ENCODE measurements at places on chromosomes 5 and 9. TPM values are rescaled to one million over a fixed set of nuclear protein-coding genes. Genes with fewer than 3 reads are reported as not detected.
A peak's percentile ranks its signal among the peaks of the same experiment; 100 is the strongest.

GRCh38 chr9:34496149-34496712 lies 26.6 kb downstream of the ENHO start:
- DNase-seq: peak; percentile 95

DNA sequence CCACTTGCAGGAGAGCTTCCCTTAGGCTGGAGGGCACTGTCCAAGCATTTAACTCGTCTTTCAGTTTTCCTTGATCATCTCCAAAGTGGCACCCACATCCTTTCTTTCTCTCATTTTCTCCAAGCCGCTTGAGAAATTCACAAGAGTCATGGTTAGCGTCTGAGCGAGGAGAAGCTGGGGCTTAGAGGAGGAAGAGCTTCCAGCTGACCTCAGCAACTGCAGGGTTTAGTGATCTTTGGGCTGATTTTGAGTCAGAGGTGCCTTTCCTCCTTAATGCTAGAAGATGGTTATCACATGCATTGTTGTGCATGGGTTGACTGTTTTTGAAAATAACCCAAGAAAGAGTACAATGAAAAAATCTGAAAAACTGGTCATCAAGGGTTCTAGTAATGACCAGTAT lies 134.7 kb downstream of the GADD45G start:
- DNase-seq: no peak

GRCh38 chr9:84478996-84479395 lies 138.4 kb upstream of the SLC28A3 start:
- DNase-seq: no peak

GRCh38 chr9:71552480-71552879 lies 215.8 kb downstream of the CEMIP2 start:
- no peak for DNase-seq

DNA sequence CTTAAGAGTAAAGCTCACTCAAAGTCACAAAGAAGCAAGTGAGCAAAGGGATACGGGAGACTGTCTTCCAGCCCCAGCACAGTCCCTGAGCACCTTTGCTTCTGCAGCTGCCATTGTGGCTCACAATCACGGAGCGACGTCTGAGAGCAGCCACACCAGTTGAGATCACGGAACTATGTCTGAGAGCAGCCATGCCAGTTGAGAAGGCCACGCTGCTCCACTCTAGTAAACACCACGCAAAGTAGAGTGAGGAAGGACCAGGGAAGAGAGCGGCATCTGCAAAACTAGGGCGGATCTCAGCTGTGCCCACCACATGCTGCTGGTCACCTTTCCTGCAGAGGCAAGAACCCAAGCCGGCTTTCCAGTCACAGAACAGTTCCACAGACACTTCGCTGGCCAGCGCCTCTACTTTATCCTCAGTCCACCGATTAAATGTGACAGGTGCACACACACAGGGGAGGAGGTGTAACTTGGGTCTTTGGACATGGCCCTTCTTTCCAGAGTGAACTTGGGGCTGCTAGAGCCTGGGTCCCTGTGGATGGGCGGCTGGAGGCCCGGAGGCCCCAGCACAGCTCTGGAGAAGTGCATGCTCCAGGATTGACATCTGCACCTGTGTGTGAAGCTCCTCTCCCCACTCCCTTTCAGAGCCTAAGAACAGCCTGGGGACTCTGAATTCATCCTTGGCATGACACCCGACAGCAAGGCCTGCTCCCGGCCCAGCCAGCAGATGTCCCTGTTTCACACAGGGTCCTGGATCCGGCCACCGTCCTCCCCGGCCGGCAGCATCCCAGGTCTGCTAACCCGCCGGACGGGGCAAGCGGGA lies 324.9 kb upstream of the IRX4 start:
- DNase-seq: no peak

- DNase-seq: no peak
These were observed 49.5 kb downstream of the SEMA4D start for GRCh38 chr9:89448381-89448780.

GRCh38 chr9:134352247-134352933 lies 26.1 kb downstream of the RXRA start:
- DNase-seq: no peak

- DNase-seq: no peak
These were observed 176.0 kb upstream of the TLE4 start for GRCh38 chr9:79395755-79396154.

- DNase-seq: no peak
These were observed 45.2 kb upstream of the FAM240B start for GRCh38 chr9:38765101-38765500.

- DNase-seq: no peak
These were observed 8.5 kb upstream of the ACSL6 start for GRCh38 chr5:132019857-132020555.

DNA sequence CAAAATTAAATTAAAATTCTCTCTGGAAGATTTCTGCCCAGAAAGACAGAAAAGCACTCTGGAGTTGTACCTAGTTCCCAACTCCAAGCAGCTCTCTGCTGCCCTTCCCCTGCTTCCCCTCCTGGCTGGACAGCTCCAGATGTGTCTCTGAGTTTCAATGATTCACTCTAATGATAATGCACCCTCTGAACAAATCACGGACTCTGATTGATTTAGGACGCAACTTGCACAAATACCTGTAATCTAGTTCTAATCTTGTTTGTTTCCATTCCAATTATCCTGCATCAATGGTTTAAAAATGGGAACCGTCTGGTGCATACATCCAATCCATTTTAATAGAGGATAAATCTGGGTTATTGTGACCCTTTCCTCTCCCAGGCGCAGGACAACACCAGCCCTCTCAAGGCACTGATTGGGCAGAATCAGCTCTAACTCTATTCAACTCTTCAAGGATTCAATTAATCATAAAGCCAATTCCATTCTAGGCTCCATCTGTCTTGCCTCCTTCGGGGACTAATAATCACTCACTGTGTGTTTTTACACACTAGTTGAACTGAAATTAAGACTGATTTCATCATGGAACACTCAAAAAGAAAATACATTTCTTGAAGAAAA lies 111.2 kb upstream of the LRRTM2 start:
- DNase-seq: no peak

- DNase-seq: no peak
These were observed 576.4 kb upstream of the SGCD start for GRCh38 chr5:155750571-155750970.

DNA sequence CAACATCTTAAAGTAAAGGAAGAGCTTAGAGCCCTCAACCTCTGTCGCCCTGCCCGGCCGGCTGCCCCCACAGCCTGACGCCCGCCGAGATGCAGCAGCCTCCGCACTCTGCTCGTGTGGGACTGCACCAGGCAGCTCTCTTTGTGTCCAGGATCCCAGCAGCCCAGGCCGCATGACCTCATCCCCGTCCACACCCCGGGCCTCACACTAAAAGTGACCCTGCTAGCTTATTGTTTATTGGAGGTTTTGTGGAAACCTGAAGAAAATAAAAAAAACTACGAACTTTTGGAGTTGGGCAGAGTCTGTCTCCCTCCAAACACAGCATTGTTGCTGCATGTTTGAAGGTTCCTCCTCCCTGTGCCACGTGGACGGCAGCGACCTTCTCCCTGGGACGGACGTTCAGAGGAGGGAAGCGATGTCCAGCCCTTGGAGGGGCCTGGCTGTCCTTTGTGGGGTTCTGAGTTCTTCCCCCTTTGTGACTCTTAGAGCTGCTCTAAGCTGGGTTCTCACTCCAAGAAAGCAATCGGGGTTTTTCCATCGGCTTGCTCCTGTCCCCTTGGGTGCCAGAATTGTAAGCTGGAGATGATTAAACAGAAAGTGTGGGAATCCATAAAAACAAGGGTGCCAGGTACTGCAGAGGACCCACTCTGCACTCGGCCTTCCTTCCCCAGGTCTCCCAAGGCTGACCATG lies 103.5 kb upstream of the COL5A1 start:
- DNase-seq: no peak

DNA sequence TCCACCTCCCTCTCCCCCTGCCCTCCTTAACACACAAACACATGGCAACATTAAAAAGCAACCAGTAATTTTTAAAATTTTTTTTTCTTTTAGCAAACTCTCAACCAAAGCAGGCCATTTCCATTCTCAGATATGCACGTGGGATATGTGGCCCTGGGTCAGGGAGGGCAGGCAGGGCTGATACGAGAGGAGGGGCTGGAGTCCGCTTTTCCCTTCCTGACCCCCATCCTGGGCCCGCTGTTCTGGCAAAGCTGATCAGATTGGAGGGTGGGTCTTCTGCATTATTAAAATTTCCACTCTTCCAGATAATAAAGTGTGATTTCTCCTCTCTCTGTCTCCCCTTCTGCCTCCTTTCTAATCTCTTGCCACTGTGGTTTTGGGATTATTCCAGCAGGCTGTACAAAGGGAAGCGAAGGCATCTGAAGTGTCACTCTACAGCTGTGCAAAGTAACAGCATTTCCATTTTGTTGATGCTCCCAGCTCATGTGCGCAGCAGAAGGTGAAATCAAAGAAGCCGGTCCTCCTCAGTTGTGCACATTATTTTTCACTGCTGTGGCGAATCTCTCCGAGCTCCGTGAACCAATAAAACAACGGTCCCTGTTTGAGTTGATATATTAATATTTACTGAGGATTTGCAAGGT lies 12.0 kb downstream of the IRX1 start:
- no peak for DNase-seq

- no peak for DNase-seq
These were observed 656.3 kb upstream of the FAM174A start for GRCh38 chr5:99878830-99879229.

DNA sequence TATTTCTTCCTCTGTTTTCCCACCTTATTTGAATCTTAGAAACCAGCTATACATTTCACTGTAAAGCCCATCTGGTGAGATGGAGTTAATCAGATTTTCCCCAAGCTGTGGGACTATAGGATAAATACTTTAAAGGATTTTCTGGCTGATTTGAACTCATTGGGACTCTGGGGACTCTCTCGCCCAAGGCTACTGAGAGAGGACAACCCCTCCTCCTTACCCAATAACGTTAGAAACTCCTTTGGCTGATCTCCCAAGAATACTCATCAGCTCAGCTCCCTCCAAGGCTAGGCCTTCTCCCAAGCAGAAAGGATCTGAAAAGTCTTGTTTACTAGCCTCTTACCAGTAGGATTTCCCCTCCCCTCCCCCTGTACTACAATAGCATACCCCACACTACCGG lies 1.5 kb upstream of the GLRA1 start:
- no peak for DNase-seq

DNA sequence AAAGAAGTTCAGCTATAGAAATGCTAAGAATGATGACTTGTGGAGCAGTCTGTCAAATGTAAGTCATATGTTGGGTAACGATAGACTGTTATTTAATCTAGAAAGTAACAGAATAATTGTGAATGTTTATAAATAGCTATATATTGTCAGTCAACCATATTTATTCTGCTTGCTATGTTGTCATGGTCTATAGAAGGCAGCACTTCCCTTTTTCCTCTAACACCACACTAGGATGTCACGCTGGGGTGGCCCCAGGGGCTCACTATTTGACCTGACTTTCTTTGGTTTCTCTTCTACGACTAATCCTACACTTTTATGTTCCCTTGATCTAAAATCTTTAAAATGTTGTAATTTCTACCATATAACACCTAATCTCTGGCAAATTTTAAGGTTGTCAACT lies 20.5 kb downstream of the ERAP2 start:
- DNase-seq: no peak

DNA sequence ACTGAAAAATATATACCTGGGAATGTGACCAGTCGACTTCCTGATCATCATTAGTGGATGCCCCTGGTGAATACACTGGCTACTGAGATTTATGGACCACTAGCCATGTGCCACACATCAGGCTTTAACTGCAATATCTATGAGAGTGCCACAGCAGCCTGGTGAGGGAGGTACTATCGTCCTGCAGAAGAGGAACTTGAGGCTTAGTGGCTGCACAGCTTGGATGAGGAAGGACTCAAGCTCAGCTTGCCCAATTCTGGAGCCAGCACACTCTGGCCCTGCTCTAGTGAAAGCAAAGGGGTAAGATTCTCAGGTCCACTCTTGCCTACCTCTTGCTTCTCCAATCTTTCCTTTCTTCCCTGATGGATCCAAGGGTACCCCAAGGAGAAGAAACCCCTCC lies 129.3 kb downstream of the ENTREP1 start:
- no peak for DNase-seq

DNA sequence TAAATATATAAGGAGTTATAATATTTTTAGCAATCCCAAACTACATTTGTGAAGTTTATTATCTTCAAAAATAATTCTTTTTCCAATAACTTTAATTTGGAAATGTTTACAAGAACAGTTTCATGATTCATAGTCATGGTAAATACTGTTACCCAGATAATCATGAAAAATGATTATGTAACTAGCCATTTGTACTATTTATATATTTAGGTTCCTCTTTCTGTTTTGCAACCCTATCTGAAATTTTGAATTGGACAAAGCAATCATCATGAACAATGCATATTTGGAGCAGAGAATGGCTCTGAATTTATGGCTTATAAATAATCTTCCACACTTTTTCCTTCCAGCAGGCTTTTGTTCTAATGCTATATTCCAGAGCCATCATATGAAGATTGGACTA lies 499.7 kb downstream of the SLCO4C1 start:
- no peak for DNase-seq

GRCh38 chr9:134621558-134622110 lies 20.0 kb upstream of the COL5A1 start:
- no peak for DNase-seq

DNA sequence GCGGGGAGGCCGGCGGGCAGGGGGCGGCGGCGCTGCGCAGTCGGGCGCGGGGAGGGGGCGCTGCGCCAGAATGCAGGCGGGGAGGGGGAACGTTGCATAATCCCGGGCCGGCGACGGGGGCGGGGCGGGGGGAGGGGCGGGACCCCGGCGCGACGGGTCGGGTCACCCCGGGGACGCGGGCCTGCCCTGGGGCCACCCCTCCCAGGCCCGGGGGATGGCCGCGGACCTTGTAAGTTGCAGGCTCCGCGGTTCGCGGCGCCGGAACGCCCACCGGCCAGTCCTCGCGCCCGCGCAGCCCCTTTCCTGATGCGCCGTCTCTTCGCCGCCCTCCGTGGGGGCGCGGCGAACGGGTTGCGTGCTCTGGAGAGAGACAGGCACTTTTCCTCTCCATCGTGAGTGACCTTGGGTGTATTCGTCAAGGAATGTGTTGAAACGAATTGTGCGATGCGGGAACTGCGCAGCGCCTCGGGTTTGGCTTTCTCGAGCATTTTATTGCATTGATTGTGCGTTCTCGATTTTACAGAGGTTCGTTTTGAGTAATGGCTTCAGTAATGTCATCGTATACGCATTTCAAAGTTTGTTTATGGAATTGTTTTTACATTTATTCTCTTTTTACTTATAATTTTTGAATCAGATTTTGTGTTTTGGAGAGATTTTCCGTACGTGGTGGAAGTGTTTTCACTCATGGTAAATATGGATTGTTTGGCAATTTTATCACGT lies 802 bp downstream of the SPIN1 start:
- DNase-seq: no peak

GRCh38 chr5:88646866-88647265 lies 236.1 kb downstream of the MEF2C start:
- no peak for DNase-seq

GRCh38 chr9:33867747-33868439 lies 50.9 kb downstream of the UBE2R2 start:
- DNase-seq: no peak

The CEL gene
- 0.99 TPM for total RNA-seq

The ACOT12 gene
- total RNA-seq: not detected

The ZNF474 gene
- total RNA-seq: not detected

The ENTPD2 gene
- not detected for total RNA-seq

The MAPKAP1 gene
- 84.3 TPM for total RNA-seq

The ADAMTS2 gene
- total RNA-seq: 0.68 TPM

The OR2V1 gene
- total RNA-seq: not detected

The KIAA0825 gene
- 2.9 TPM for total RNA-seq

The AQP7 gene
- not detected for total RNA-seq

The MARVELD2 gene
- 1.9 TPM for total RNA-seq

Measured in glomerular endothelial cell (primary cell).